Thoracic aorta (tissue), 2 donors: ENCODE measurements at places on chromosomes 13 and 19.
A peak's percentile ranks its signal among the peaks of the same experiment; 100 is the strongest.

DNA sequence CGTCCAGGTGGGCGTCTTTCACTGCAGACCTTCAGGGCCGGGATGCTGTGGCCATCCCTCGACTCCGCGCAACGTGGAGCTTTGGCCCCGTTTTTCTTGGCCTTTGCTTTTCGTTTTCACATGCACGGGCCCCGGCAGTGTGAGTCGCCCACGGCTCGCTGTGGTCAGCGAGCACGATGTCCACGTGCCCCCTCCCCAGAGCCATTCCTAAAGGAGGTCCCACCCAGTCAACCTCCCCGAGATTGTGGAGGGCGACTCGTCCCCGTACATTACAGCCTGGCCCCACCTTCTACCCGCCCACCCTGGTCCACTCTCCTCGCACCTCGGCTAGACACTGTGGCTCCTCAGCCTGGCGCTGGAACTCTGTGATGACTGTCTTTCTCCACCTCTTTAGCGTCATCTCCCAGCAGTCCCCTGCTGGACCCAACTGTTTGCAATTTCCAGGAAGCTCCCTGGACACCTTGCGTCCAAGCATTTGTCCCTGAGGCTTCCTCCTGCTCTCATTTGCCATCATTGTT, 405 bp downstream of the ZNF446 start:
- peaks cover 34% of the 10 kb centered on the region for H3K36me3 ChIP-seq
- H3K27me3 ChIP-seq, result no peaks in the 10 kb centered on the region
- H3K27ac ChIP-seq, result peak overlapping the region; percentile 92
- DNase-seq, result peak; percentile 36
- peak overlapping the region; percentile 81 for H3K4me3 ChIP-seq
- H3K4me1 ChIP-seq, result peaks cover 2% of the 10 kb centered on the region

DNA sequence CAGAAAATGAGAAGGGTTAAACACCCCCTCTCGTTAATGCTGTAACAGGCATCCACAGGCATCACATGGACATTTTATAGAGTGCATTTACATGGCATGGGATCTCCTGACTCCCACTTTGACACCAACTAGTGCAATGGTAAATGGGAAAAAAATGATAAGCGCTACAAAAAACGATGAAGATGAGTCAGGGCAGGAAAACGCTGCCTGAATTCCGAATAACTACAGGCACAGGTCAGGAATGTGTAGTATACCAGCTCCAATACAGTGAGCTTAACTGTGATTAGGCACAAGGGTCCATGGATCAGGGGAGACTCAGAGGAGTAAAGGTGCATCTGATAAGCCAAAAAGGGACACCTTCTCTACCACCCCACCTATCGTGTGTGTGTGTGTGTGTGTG, 223.6 kb downstream of the FOXO1 start:
- peaks cover 16% of the 10 kb centered on the region for H3K4me1 ChIP-seq
- DNase-seq, result no peak
- H3K27ac ChIP-seq, result no peak overlapping the region
- no peaks in the 10 kb centered on the region for H3K36me3 ChIP-seq
- no peaks in the 10 kb centered on the region for H3K27me3 ChIP-seq

DNA sequence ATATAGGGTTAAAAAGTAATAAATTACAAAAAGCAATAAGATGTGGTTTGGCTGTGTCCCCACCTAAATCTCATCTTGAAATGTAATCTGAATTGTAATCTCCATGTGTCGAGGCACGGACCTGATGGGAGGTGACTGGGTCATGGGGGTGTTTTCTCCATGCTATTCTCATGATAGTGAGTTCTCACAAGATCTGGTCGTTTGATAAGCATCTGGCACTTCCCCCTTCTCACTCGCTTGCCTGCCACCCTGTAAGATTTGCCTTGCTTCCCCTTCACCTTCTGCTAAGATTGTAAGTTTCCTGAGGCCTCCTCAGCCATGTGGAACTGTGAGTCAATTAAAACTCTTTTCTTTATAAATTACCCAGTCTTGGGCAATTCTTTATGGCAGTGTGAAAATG, 577.4 kb downstream of the TBC1D4 start:
- no peak overlapping the region for H3K4me3 ChIP-seq
- no peak overlapping the region for H3K27ac ChIP-seq
- H3K27me3 ChIP-seq, result no peaks in the 10 kb centered on the region
- no peaks in the 10 kb centered on the region for H3K4me1 ChIP-seq
- no peaks in the 10 kb centered on the region for H3K36me3 ChIP-seq
- no peak for DNase-seq

DNA sequence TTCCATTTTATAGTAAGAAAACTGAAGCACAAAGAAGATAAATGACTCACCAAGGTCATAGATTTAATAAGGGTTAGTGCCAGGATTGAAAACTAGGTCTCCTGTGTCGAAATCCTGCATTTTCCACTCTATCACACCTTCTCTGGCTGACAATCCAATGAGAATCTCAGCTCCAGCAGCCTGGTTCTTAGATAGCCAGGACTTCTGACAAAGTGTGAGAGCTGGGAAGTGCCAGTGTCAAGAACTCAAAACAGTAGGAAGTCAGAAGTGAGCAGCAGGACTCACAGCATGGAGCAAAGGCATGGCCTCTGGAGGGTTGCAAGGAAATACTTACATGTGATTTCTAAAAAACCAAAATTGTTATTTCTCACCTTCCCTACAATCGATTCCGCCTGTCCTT, 24.3 kb downstream of the KCTD12 start:
- no peak for DNase-seq
- no peaks in the 10 kb centered on the region for H3K27me3 ChIP-seq
- no peak overlapping the region for H3K27ac ChIP-seq
- H3K36me3 ChIP-seq, result no peaks in the 10 kb centered on the region
- H3K4me3 ChIP-seq, result no peak overlapping the region

- no peaks in the 10 kb centered on the region for H3K27me3 ChIP-seq
- DNase-seq, result no peak
- no peak overlapping the region for H3K27ac ChIP-seq
- no peak overlapping the region for H3K4me3 ChIP-seq
Observed at GRCh38 chr13:98549006-98549727, 27.7 kb downstream of the STK24 start.

DNA sequence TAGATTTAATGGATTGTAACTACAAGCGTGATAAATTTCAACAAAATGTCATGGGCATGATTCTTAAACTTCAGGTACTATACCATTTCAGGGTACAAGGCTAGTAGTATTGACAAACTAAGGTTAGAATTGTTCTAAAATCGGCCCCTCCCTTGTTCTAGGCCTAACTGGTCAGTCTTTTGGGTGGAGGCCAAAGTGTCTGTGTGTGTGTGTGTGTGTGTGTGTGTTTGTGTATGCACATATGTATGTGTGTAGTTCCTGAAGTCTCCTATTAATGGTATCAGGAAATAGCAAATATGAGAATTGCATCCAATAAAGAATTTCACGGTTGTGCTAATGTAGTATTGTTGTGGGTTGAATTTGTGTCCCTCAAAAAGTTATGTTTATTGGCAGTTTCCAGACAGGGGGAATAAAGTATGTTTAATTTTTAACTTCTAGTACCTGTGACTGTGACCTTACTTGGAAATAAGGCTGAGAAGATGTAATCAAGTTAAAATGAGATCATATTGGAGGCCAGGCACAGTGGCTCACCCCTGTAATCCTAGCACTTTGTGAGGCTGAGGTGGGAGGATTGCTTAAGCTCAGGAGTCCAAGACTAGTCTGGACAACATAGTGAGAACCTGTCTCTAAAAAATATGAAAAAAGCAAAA, 119.2 kb downstream of the KLF5 start:
- H3K4me3 ChIP-seq, result no peak overlapping the region
- DNase-seq, result no peak
- H3K27me3 ChIP-seq, result no peaks in the 10 kb centered on the region
- H3K4me1 ChIP-seq, result no peaks in the 10 kb centered on the region
- H3K27ac ChIP-seq, result no peak overlapping the region
- H3K36me3 ChIP-seq, result no peaks in the 10 kb centered on the region

DNA sequence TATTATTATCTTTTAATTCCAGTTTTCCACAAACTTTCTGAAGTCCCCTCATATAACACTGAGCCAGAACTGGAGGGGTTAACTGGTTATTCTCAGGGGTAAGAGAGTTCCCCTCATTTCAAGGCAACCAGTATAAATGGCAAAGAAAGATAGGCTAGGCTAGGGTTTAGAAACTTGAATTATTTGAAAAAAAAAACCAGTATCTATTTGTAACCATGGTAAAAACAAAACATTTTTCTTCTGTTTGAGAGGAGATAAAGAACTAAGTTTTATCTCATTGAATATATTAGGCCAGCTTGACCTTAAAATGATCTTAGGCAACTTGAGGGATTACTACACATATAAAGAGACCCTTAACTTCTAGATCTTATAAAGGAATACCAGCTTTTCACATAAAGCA, 19.6 kb downstream of the SUPT20H start:
- no peak overlapping the region for H3K27ac ChIP-seq
- peaks cover 42% of the 10 kb centered on the region for H3K36me3 ChIP-seq
- no peaks in the 10 kb centered on the region for H3K27me3 ChIP-seq
- H3K4me3 ChIP-seq, result no peak overlapping the region
- no peaks in the 10 kb centered on the region for H3K4me1 ChIP-seq

- H3K36me3 ChIP-seq, result no peaks in the 10 kb centered on the region
- H3K4me3 ChIP-seq, result no peak overlapping the region
- DNase-seq, result no peak
- no peak overlapping the region for H3K27ac ChIP-seq
Observed at GRCh38 chr13:113730831-113731191, 28.2 kb upstream of the TMEM255B start.

DNA sequence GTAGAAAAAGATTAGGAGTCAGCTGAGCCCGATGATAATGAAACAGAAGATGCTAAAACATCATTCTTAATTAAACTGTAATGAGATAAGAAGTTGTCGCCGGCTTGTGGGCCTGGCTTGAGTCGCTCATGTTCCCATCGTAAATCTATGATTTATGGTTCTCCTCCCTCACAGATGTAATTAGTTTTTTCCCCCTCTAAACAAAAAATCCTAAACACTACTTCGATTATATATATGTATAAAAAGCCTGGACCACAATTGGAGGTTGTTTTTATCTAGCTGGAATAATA, 151.3 kb downstream of the PTPRS start:
- no peaks in the 10 kb centered on the region for H3K36me3 ChIP-seq
- DNase-seq, result no peak
- H3K27me3 ChIP-seq, result no peaks in the 10 kb centered on the region
- H3K4me3 ChIP-seq, result no peak overlapping the region
- no peak overlapping the region for H3K27ac ChIP-seq

DNA sequence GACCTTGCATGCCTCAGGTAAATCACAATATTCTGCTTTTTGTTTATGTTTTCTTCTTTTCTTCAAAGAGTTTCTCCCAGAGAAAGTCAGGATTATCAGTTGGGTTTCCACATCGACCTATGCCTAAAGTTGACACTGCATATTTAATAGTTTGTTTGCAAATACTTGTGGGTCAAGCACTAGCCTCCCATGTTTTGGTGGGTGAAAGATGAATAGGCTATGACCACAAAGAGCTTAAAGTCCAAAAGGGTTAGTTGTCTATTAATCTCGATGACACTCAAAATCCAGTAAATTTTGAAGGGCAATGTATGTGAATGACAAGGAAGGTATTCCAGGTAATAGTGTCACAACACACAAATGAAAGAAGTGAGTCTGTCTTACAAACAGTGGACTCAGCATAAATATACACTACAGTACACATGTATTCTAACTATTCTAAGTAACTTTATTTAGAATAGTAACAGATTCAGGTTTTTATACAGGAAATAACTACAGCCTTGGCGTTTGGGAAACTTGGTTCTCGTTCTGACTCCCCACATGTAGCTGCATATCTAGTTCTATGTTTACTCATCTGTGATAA, 667.1 kb downstream of the PCDH17 start:
- no peaks in the 10 kb centered on the region for H3K27me3 ChIP-seq
- H3K27ac ChIP-seq, result no peak overlapping the region
- H3K36me3 ChIP-seq, result no peaks in the 10 kb centered on the region
- no peak overlapping the region for H3K4me3 ChIP-seq

DNA sequence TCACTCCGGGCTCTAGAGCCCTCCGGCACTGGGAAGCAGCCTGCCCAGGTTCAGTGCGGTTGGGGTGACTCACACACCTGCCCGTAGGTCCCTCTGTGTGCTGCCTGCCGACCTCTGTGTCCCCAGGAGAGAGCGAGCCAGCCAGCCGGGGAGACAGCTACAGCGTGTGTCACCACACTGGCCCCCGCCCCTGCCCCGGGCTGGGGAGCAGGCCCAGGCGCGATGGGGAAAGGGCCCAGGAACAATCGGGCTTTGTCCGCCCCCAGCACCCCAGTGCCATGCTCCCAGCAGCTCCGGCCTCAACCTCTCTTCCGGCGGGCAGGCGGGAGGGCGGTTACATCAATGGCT, at the start of gene KLK6:
KLK6 (minus strand) TSS at position 179 of the 348 bp plus-strand sequence. CDS start 1,487 bp downstream, outside the sequence.
- no peaks in the 10 kb centered on the region for H3K36me3 ChIP-seq
- H3K27me3 ChIP-seq, result no peaks in the 10 kb centered on the region

- H3K27ac ChIP-seq, result no peak overlapping the region
- DNase-seq, result no peak
- H3K27me3 ChIP-seq, result no peaks in the 10 kb centered on the region
- H3K4me1 ChIP-seq, result peaks cover 3% of the 10 kb centered on the region
- no peak overlapping the region for H3K4me3 ChIP-seq
Observed at GRCh38 chr13:35916146-35916545, 215.0 kb downstream of the DCLK1 start.

DNA sequence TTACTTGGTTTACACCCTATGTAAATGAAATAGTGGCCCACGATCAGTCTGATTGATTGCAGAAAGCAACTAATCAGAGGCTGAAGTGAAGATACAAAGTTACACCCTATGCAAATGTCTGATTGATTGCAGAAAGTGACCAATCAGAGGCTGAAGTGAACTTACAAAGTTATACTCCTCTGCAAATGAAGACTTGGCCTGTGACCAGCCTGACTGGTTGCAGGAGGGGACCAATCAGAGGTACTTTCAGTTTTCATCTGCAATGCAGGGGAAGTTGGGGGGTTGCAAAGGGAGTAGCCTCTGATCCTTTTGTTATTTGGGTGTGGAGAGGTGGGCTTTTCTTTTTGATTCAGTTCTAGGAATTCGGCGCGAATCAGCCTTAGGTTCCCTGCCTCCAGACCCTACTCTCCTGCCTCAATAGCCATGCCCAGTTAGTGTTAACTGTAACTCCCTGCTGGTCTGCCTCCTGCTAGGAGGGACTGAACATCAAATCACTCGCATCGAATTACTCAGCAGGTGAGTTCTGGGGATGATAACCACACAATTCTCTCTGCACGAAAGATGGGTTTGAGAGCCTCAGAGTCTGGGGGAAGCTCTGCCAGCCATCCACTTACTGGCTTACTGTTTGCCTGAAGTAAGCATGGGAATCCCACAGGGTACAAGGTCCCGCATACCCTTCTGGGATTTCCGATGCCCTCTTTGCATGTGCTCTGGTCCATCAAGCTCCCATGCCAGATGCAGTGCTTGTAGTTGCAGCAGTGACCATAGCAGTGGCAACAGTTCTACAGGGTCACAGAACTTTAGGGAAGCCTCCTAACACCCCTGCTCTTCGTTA, 7.5 kb downstream of the ARL11 start:
- H3K27ac ChIP-seq, result no peak overlapping the region
- H3K36me3 ChIP-seq, result no peaks in the 10 kb centered on the region
